ENCODE measurements at places on chromosomes 6 and 20.
A peak's percentile ranks its signal among the peaks of the same experiment; 100 is the strongest.

- no peak for DNase-seq
Observed at GRCh38 chr20:38283236-38283635, 20.7 kb upstream of the BPI start.

GRCh38 chr20:20551409-20551808 is 161.0 kb downstream of the RALGAPA2 start:
- DNase-seq, result no peak

- no peak for DNase-seq
Observed at GRCh38 chr6:36618366-36619355, 24.5 kb downstream of the SRSF3 start.

GRCh38 chr20:6709910-6710595 is 57.4 kb upstream of the BMP2 start:
- DNase-seq, result no peak

DNA sequence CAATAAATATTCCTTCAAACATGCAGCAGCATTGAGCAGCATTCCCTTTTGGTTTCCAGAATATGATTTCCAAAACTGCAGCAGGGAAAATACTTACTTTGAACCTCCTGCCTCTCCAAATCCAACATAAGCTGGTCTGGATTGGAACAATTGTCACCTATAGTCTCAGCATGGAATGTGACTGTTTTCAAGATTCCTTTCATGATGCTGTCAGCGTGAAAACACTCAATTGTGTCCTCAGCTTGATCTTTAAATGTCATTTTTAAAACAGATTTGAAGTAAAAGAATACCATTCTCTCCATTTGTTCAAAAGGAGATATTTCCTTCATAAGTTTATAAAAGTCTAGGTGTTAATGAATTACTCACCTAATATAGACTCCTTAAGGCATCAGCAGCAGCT is 993.9 kb downstream of the EYS start:
- no peak for DNase-seq

GRCh38 chr20:52035498-52035897 is 156.1 kb downstream of the ZFP64 start:
- no peak for DNase-seq

DNA sequence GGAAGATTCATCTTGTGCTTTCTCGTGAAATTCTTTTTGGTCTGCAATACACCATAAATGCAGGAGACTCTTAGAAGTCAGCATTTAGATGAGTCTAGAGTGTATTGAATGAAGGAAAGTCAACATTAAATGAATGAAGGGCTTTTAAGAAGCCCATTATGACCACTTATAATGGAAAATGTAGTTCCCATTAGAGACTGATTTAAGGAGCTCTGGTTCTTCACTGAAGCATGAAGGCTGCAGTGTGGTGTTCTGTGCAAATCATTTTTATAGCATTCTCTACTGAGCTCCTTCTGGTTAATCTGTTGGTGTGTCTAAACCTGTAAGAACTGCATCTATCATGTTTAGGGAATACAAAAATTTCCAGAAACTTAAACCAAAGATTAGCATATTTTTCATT is 19.7 kb downstream of the NCOA7 start:
- DNase-seq, result no peak

- DNase-seq, result no peak
Observed at GRCh38 chr6:41344876-41345275, 9.5 kb downstream of the NCR2 start.

DNA sequence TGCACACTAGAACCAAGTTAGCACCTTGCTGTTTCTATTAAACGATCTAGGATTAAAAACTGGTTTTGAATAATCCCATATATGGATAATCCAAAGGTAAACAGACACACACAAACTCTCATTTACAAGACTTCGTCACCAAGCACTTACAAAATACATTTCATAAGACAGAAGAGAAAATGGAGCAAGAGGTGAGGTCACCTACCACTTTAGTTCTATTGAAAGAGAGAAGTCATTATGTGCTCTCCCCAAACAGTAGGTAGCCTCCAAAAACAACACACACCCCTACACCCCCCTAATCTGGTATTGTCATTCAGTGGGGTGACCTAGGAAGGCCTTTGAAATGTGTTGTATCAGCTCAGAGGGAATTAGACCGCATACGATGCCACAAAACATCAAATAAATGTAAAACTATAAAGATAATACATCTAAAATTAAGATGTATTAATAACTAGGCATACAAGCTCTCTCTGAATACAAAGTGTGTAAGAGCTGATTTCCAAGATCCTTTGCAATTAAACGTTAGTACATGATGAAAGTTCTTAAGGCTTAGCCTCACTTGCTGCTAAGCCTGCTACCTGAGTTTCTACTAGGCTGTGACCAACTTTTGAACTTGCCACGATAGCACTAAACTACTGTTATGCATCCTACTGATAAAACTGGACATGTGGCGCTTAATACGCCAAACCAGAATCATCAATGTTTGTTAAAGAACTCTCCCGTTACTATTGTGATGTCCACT is 1.6 kb downstream of the SRPK1 start:
- no peak for DNase-seq

DNA sequence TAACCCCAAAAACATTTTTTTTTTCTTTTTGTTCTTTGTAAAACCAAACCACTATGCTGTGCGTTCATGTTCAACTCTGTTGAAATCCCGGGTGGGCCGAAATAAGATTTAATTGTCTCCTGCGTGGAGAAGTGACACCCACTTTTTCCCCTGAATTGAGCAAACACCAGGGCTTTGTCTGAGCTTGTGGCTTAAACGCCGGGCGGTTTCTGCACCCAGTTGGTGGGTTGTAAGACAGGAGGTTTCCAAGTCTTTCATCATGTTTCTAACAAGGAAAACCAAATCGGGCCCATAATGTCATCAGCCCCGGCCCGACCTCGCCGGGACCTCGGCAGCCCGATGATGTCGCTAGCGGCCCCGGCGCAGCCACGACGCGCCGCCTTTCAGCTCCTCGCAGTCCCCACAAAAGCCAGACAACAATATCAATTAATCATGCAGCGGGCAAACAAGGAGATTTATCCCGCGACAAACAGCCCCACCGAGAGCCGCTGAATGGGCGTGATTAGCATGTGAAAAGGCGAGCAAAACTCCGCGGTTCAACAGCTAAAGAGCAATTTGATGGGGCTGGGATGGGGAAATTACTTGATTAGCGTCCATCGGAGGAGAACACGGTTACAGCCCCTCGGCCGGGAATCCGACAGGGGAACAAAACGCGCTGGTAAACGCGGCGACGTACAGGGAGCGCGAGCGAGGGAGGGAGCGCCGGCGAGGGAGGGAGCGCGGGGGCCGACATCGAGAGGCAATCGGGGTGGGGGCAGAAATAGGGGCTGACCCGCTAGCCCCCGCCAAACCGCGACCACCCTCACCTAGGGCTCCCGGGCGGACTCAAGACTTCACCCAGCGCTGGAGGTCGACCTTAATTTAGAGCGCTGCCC is 5.3 kb downstream of the LINC00237 start:
- no peak for DNase-seq

- DNase-seq, result no peak
Observed at GRCh38 chr6:119497988-119498727, 148.6 kb upstream of the MAN1A1 start.

DNA sequence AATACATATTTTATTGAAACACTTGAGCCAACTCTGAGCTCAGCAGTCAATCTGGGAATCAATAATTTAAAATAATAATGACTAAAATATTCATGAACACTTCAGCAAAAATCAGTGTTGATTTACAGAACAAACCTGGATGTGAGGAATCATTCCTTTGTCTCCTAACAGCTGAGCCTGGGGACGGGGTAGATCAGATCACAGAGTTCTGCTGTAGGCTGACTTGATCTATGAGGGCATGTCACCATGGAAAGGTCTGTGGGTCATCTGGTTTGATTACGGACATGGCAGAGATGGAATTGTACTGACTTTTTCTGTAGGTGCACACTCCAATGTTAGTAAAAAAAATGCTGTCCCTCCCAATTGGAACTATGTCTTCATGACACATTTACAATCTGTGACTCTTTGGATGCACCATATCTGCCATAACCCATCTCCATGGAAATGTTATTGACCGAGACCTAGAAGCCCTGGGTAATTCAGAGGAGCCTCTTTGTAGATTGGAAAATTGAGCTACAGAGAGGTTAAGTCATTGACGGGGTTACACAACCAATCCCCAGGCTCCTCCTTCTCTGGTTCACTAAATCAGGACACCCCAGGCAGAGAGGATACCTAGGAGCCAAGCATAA is 114.1 kb downstream of the DOK5 start:
- no peak for DNase-seq

DNA sequence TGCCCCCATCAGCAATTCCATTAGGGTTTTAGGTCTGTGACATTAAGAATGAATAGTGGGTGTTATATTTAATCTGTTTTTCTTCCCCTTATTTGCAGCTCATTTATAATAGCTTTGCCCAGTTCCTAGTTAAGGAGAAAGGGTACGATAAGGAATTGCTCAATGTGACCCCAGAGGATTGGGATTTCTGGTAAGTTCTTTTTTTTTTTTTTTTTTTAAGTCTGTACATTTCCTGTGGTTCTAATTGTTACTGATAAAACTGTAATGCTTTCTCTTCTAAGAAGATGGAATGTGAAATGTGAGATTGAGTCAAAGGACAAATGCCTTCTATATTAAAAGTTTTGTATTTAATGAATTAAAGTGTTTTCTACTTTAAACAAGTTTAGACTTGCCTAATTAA is 5.5 kb downstream of the NT5DC1 start:
- DNase-seq, result no peak

DNA sequence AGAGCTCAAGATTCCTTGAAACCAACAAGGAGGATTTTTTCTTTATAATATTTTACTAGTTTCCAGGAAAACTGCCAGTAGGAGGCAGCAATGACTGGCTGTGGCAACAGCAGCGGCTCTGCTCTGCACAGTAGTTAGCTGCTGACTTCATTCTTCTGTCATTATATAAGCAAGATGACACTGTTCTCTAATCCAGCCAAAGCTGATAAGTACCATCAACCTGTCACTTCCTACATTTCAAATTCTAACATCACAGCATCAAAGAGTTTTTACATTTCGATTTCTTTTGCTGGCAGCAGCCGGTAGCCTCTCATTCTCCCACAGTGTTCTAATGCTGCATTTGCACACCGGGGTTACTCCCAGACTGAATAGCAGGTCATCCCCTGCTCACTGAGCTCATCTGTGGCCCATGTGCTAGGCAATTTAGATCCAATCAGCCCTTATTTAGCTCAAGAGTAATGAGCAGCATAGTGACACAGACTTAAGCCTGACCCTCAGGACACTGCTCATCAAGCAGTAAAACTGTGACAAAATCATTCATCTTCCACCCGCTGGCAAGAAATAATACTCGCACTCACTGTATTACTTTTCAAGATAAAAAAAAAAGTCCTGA is 67.8 kb downstream of the MMS22L start:
- peak; percentile 9 for DNase-seq

DNA sequence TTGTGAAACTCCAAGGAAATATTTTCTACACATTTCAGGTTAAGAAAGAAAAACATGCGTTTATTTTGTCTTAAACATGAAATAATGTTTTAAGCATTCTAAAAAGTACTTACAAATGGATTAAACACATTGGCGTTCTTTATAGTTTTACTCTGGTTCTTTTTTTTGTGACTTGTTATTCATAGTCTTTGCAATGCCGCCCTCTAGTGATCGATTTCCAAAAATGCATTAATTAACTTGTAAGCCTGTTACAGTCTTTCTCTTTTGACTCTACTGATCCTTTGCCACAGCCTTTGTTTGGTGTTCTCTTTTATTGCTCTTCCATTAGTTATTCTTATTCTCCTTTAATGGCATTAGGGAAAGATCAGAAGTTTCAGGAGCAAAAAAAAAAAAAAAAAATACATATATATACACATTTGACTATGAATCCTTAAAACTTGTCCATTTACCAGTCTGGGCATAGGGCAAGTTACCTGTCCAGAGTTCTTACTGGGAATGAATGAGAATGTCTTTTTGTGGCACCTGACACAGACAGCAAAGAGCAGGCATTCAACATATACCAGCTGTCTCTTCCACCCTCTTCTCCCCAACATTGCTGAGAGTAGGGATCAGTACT is 59.9 kb downstream of the MACROD2 start:
- DNase-seq, result peak; percentile 53

GRCh38 chr20:34709831-34710567 is 5.9 kb downstream of the TP53INP2 start:
- no peak for DNase-seq

DNA sequence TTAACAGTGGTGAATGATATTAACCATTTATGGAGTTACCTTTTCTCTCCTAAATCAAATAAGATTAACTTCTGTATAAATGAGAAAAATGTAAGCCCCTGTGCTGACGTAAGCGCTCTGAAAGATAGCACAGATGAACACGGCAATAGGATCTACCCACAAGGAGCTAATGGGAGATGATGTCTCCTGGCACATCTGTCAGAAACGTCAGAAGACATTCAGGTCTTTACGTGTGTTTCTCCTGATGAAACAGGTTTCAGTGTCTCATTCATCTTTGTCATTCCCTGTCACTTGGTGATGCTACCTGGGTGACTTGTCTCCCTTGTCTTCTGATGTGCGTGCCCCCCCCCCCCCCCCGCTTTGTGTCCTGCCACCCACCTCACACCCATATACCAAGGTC is 189.7 kb downstream of the DTNBP1 start:
- no peak for DNase-seq

DNA sequence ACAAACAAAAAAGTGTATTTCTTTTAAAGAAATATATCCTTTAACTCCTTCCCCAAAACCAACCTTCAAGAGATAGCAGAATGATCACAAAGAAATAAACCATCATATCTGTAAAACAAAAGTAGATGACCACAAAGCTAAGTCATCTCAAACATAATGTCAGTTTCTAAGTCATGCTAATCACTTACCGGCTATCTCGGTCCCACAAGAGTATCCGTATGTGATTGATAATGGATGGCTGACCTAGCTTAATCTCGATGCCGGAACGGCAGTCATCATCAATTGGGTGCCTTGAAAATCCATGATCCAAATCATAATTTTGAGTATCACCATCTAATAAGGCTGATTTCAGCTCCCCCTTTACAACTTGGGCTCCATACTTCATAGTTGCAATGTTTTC is 59.7 kb downstream of the BTBD9 start:
- no peak for DNase-seq

DNA sequence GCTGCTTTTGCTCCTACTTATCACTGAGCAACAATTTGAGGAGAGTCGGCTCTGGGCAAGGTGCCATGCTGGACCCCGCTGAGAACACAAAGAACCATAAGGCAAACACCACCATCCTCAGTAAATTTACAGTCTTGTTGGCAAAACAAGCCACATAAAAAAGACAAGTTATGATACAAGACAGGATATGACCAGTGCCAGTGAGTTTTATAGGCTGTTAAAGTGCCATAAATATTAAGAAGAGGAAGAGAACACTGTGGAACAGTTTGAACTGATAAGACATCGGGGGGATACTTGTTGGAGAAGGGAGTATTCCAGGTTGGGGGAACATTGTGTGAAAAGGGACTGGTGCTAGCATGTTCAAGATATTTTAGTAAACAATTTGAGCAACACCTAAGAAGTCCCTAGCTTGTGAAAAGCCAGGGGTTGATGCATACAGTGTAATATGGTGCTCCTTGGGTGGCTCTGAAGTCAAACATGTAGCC is 25.3 kb upstream of the RIPOR2 start:
- no peak for DNase-seq

Measured in HS-27A (cell line).